ENCODE measurements at places on chromosomes 5 and 9.

DNA sequence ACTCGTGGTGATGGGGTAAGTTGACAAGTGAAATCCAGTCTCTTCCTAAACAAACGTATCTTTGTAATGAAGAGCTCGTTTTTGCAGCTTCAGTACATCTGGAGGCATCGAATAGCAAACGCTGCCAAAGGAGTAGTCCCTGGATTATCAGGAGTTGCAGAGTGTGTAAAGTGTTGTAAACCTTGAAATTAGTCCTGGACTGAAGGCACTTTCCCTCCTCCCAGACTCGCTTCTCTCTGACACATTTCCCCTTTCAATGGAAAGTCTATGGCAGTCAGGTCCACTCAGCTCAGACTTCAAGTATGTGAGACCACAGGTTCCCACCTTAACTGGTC is 1.5 kb upstream of the PBX3 start:
- no peak for DNase-seq

- DNase-seq = no peak
These were observed 43.6 kb downstream of the CDO1 start for GRCh38 chr5:115772731-115773475.

GRCh38 chr9:92761686-92762085 is 2.9 kb downstream of the BICD2 start:
- DNase-seq = no peak

DNA sequence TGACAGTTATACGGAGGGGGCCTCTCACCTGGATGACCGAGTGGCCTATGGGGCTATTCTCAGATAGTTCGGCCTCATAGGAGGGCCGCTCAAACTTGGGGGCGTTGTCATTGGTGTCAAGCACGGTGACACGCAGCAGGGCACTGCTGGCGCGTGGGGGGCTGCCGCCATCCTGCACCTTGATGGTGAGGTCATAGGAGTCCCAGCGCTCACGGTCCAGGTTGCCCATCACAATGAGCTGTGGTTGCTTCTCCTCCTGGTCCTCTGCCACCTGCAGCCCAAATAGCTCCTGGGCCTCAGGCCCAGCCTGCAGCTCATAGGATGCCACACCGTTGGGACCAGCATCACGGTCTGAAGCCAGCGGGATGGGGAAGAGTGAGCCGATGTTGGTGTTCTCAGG is 9.7 kb downstream of the PCDH1 start:
- DNase-seq = no peak

DNA sequence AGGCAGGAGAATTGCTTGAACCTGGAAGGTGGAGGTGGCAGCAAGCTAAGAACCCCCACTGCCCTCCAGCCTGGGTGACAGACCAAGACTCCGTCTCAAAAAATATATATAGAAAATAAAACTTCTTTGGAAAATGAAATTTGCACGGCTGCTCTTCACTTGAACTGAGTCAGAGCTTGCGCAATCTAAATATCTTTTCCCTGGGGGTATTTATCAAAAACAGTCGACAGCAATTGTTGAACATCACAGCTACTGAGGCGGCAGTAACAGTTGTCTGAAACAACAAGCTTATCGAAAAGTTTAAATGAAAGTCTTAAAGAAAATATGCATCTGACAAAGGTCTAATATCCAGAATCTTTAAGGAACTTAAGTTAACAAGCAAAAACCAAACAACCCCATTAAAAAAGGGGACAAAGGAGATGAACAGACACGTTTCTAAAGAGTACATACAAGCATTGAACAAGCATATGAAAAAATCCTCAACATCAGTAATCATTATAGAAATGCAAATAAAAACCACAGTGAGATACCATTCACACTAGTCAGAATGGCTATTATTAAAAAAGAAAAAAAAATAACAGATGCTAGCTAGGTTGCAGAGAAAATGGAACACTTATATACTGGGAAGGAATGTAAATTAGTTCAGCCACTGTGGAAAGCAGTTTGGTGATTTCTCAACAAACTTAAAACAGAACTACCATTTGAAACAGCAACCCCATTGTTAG is 153.6 kb upstream of the CDH9 start:
- DNase-seq = no peak

GRCh38 chr5:141617682-141618029 is 1.1 kb downstream of the DIAPH1 start:
- DNase-seq = peak; percentile 27
